Naive thymus-derived CD8-positive, alpha-beta T cell (primary cell): ENCODE measurements at places on chromosomes 16 and 17. TPM values are rescaled to one million over a fixed set of nuclear protein-coding genes. Genes with fewer than 3 reads are reported as not detected.

Gene PRAC1
- not detected for polyA plus RNA-seq

Gene NGFR
- polyA plus RNA-seq = not detected

Gene AANAT
- polyA plus RNA-seq = not detected

Gene KRT33B
- not detected for polyA plus RNA-seq

Gene AKTIP
- polyA plus RNA-seq = 114 TPM

Gene TOP2A
- not detected for polyA plus RNA-seq

Gene C17orf67
- polyA plus RNA-seq = 2.2 TPM

Gene AOC2
- 0.63 TPM for polyA plus RNA-seq

Gene TPSB2
- not detected for polyA plus RNA-seq

Gene CCL2
- not detected for polyA plus RNA-seq

Gene NPIPA7
- not detected for polyA plus RNA-seq

Gene TMC8
- polyA plus RNA-seq = 62.5 TPM

Gene CACNG3
- polyA plus RNA-seq = not detected

Gene RASL10B
- not detected for polyA plus RNA-seq

Gene MYH2
- not detected for polyA plus RNA-seq

Gene MT1X
- polyA plus RNA-seq = 185 TPM

Gene TMIGD1
- not detected for polyA plus RNA-seq

Gene HAP1
- not detected for polyA plus RNA-seq

Gene GAN
- polyA plus RNA-seq = 2.2 TPM

Gene LDHD
- polyA plus RNA-seq = not detected

Gene PRSS36
- 3.5 TPM for polyA plus RNA-seq

Gene STX1B
- not detected for polyA plus RNA-seq

Gene TP53TG3B
- polyA plus RNA-seq = not detected

Gene DDX52
- 12.7 TPM for polyA plus RNA-seq

Gene OR1A1
- polyA plus RNA-seq = not detected

Gene KRT222
- polyA plus RNA-seq = not detected

Gene RBFOX1
- not detected for polyA plus RNA-seq

Gene ATP2A1
- polyA plus RNA-seq = not detected

Gene P2RX1
- polyA plus RNA-seq = not detected

Gene KRT36
- not detected for polyA plus RNA-seq

Gene ZNF205
- polyA plus RNA-seq = not detected

Gene MGAT5B
- polyA plus RNA-seq = not detected

Gene ADORA2B
- polyA plus RNA-seq = 0.23 TPM

Gene SMIM36
- polyA plus RNA-seq = not detected

Gene OR3A3
- not detected for polyA plus RNA-seq

Gene DNAAF8
- 0.34 TPM for polyA plus RNA-seq

Gene TEKT1
- not detected for polyA plus RNA-seq

Gene KRT25
- not detected for polyA plus RNA-seq

Gene DHX58
- polyA plus RNA-seq = 21.7 TPM

Gene FOXJ1
- 1.8 TPM for polyA plus RNA-seq

Gene NEURL4
- polyA plus RNA-seq = 2.7 TPM

Gene MARVELD3
- polyA plus RNA-seq = not detected

Gene MT1H
- not detected for polyA plus RNA-seq

Gene GNG13
- polyA plus RNA-seq = not detected

Gene RGS11
- polyA plus RNA-seq = not detected

Gene PRSS22
- polyA plus RNA-seq = not detected

Gene MRC2
- polyA plus RNA-seq = 0.74 TPM

Gene MYH13
- not detected for polyA plus RNA-seq

Gene NTN3
- polyA plus RNA-seq = not detected

Gene NHLRC4
- polyA plus RNA-seq = 1.7 TPM

Gene ATPAF2
- polyA plus RNA-seq = 21.8 TPM

Gene NOTUM
- not detected for polyA plus RNA-seq
